ENCODE measurements at places on chromosomes 2 and 18.

DNA sequence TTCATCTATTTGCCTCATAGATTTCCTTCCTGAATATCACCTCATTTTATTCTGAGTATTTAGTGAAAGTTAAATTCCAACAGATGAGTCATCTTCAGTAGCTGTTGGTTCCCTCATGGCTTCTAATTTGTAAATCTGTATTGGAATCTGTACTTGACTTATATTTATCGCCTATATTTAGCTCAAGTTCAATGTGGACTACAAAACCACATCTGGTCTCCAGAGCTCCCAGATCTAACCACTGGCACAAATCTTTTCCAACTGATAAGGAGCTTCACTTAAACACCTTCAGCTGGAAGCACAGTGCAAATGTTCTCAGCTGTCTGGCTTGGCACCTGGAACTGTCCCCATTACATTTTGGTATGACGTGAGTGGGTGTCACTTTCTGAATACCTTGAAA, 82.8 kb upstream of the DSEL start:
- no peak for DNase-seq

DNA sequence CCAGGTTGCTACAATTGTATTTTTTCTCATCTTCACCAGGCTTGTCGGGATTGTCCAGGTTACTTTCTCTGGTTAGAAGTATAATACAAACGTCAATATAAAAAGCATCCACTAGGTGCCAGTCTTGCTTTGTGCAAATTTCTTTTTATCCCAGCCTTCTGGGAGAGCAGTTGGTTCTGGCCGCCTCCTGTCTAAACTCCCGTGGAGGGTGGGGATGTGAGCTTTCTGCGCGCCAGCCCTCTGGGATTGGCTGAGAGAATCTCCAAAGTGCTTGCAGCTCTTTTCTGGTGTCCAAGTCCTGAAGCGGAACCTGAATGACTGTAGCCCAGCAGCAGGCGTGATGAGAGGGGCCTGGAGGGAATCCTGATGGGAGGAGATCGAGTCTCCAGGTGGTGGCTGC, 22.4 kb upstream of the TOGARAM2 start:
- DNase-seq, result peak; percentile 58

- peak; percentile 90 for DNase-seq
Observed at GRCh38 chr2:61470965-61471904, at the start of gene USP34. Gene USP34 (minus strand): TSS chr2:61471087. CDS start chr2:61470692, 395 bp downstream.

DNA sequence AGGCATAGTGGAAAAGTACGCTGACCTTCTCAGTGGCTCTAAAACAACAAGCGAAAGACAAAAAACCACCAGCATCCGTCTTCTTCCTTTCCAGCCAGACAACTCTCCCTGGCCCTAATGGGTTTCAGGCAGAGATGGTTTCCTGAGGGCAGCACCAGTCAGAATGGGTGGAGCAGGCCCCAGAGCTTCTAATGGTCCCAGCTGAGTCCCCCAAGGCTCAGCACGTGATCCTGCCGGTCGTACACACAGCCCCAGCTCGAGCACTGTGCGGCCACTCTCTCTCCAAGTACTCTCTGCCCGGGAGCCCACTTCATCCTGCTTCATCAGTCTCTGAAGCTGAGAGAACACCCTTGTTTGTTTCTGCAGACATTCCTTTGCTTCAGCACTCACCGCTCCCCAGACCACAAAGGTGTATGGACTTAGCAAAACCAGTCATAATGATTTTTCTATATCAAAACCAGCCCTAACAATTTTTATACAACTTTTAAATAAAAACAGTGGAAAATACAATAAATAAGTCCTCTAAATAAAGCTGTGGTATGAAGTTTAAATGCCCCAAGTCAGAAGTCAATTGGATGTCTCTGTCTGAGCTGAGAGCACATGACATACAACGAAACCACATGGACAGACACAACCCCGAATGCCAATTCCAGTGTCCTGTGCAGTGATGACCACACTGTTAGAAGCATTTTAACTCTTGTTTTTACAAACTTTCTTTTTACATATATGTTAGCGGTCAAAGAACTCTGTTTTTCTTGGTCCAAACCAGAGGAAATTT, 63.9 kb downstream of the PARD6G start:
- DNase-seq, result no peak

- no peak for DNase-seq
Observed at GRCh38 chr18:22344908-22345670, 72.6 kb downstream of the CTAGE1 start.

DNA sequence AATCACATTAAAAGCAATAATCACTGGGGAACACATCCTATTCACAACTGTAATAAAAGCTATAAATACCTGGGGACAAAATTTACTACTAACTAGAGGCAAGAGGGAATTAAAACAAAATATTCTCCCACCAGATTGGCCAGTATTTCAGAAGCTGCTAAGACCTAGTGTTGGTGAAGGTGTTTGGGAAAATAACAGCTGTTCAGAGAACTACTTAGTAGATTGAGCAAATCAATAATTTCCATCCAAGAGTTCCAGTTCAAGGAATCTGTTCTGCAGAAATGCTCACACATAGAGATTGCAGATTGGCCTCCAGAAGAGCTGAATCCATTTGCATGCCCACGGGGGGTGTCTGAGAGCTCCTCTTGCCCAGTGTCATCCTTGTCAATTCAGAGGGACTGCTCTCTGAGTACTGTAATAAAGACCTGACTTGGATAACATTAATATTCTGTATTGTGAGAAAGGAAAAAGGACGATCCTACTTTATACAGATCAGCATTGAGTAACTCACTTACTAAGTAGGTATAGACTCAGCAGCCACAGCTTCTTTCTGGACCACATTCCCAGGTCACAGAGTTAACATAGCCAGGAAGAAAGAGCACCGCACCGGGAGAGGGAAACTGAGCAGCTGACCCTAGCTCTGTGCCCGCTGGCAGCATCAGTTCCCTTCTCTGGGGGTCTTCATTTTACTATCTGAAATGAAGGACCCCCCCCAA, 5.6 kb downstream of the TUBB6 start:
- no peak for DNase-seq

- DNase-seq, result no peak
Observed at GRCh38 chr2:46564811-46565241, 85.5 kb downstream of the TMEM247 start.

- no peak for DNase-seq
Observed at GRCh38 chr2:161384864-161385263, 31.2 kb upstream of the TBR1 start.

DNA sequence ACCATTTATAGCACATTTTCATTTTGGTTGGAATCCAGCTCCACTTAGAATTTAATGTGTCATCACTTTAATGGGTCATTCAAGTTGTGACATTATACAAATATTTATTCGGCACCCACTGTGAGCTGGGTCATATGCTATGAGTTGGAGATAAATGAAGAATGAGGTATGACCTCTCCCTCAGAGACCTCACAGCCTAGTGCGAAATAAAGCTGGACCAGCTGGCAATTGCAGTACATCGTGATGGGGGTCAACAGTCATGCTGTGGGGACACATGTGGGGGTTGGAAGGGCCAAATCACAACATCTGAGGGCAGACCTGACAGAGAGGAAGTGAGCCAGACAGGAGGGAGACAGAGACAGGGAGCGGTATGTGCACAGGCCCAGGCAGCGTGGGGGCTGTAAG, 175.4 kb downstream of the MAIP1 start:
- DNase-seq, result no peak

- DNase-seq, result no peak
Observed at GRCh38 chr2:112194482-112194881, 56.3 kb downstream of the FBLN7 start.

DNA sequence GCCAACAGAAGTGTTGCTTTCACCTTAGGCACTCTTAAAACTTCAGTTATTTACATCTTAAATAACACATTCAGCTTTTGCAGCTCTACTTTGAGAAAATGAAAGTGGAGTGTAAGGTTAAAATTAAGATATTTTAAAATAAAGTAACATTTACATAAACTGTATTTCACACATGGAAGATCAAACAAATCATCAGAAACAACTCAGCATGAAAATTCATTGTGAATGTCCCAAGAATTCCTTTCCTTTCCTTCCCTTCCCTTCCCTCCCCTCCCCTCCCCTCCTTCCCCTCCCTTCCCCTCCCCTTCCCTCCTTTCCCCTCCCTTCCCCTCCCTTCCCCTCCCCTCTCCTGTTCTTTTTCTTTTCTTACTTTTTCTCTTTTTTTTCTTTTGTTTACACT, 238.0 kb upstream of the DOK6 start:
- no peak for DNase-seq

- no peak for DNase-seq
Observed at GRCh38 chr2:177817300-177817699, 255.3 kb downstream of the PDE11A start.

- no peak for DNase-seq
Observed at GRCh38 chr18:66931010-66931409, 327.1 kb upstream of the CDH19 start.
